Bladder microvascular endothelial cell (primary cell): ENCODE measurements at places on chromosomes 4 and X. TPM values are rescaled to one million over a fixed set of nuclear protein-coding genes. Genes with fewer than 3 reads are reported as not detected.

IBSP gene
- not detected in 2 replicates for total RNA-seq

CNGA1 gene
- not detected in 2 replicates for total RNA-seq

JAKMIP1 gene
- total RNA-seq: not detected in 2 replicates

EOLA1 gene
- total RNA-seq: 10.5 and 17.2 TPM in 2 replicates

MAGEA3 gene
- total RNA-seq: not detected in 2 replicates

DCX gene
- total RNA-seq: not detected in 2 replicates

RNF175 gene
- total RNA-seq: 0.06 TPM in 1 of 2 replicates, not detected in the other

SSX7 gene
- not detected in 2 replicates for total RNA-seq

CRLF2 gene
- under 0.01 and 0.13 TPM in 2 replicates for total RNA-seq

FRMD7 gene
- total RNA-seq: under 0.01 TPM in 1 of 2 replicates, not detected in the other

VSIG4 gene
- total RNA-seq: not detected in 2 replicates

ADH7 gene
- total RNA-seq: not detected in 2 replicates

XK gene
- under 0.01 TPM in 2 replicates for total RNA-seq

TBC1D25 gene
- 4.5 and 11.1 TPM in 2 replicates for total RNA-seq

RADX gene
- total RNA-seq: 0.13 and 0.65 TPM in 2 replicates

AVPR2 gene
- 1.4 and 1.9 TPM in 2 replicates for total RNA-seq

CPE gene
- total RNA-seq: 1.6 and 2.1 TPM in 2 replicates

MRPL1 gene
- 25.5 and 28.3 TPM in 2 replicates for total RNA-seq

LRBA gene
- 33.2 and 57.6 TPM in 2 replicates for total RNA-seq

NOX1 gene
- total RNA-seq: not detected in 2 replicates
